ENCODE measurements at places on chromosomes 7 and 10.

GRCh38 chr7:5214641-5215040 is 24.6 kb downstream of the WIPI2 start:
- DNase-seq: no peak

DNA sequence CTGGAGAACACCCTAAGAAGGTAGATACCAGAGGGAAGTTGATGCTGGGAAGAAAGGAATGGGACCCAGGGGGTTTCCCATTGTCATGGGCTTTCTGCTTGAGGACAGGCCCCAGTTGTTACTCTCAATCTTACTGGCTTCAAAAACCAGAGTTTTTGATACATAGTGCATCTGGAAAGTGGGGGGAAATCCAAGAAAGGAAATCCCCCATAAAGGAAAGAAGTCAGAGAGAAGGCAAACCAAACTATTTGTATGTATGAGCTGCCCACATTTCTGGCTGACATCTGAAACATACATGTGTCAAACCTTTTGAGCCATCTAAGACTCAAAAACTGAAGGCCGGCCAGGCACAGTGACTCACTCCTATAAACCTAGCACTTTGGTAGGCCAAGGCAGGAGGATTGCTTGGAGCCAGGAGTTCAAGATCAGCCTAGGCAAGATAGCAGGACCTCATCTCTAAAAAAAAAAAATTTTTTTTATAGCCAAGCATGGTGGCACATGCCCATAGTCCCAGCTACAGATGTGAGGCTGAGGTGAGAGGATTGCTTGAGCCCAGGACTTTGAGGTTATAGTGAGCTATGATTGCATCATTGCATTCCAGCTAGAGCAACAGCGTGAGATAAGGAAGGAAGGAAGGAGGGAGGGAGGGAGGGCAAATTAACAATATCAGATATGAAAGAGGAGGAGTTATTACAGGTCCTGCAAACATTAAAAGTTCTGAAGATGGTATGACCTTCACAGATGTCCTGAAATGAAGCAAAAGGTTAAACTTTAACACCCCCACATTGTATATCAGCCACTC is 6.7 kb upstream of the COA1 start:
- DNase-seq: no peak

GRCh38 chr10:118924493-118924892 is 105.0 kb upstream of the NANOS1 start:
- no peak for DNase-seq

DNA sequence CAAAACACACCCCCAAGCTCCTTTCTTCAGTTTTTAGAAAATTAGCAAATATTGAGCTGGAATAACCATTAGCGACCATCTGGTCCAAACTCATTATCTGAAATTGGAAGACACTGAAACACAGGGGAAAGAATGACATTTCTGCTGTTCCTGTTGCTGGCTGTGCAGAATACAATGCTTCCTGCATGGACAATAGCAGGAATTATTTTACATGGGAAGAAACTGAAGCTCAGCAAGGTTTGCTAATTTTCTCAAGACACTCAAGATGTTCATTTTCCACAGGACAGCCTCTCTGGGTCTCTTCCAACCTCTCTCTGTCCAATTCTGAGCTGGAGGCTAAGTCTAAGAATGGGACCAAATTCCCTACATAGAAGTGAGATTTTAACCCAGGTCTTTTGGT is 81.9 kb upstream of the TNS3 start:
- DNase-seq: no peak

- DNase-seq: no peak
Measured at GRCh38 chr7:131649003-131649541, 92.6 kb upstream of the PODXL start.

DNA sequence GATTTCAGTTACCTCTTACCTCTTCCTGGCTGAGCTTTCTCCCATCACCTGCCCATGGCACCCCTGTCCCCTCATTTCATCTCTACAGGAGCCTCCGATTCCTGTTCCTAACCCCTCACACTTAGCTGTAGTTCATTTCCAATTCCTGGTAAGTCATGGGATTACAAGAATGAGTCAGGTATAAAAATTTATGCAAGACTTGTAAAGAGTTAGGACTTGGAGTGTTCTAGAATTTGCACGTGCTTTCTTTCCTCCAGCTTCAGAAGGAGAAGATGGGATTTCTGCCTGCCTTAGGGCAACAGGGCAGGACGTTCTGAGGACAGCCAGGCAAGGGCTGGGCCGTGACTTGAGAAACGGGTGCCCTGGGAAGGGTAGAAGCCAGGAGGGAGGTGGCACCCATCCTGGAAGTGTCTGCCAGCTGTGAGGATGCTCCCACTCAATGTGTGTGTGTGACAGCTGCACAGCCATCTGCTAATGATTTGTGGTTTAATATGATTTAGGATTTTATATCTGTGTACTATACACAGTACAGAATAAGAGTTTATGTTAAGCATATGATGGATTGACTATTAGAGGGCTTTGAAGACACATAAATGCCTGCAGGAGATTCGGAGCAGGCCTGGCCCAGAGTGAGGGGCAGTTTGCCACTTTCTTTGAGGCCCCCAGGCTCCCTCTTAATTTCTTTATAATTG is 81.5 kb upstream of the VIPR2 start:
- no peak for DNase-seq

DNA sequence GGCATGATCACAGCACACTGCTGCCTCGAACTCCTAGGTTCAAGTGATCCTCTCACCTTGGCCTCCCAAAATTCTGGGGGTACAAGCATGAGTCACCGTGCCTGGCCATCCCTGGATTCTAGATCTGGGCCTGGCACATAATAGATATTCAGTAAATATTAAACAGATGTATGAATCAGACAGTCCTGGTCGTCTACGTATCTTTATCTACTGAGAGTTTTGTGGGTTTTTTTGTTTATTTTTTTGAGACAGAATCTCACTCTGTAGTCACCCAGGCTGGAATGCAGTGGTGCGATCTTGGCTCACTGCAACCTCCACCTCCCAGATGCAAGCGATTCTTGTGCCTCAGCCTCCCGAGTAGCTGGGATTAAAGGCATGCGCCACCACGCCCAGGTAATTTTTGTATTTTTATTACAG is 24.3 kb upstream of the ITGB1 start:
- DNase-seq: peak; percentile 82

All from GM04503 (cell line).